GM19239 (cell line): ENCODE measurements at places on chromosomes 13 and 19.

DNA sequence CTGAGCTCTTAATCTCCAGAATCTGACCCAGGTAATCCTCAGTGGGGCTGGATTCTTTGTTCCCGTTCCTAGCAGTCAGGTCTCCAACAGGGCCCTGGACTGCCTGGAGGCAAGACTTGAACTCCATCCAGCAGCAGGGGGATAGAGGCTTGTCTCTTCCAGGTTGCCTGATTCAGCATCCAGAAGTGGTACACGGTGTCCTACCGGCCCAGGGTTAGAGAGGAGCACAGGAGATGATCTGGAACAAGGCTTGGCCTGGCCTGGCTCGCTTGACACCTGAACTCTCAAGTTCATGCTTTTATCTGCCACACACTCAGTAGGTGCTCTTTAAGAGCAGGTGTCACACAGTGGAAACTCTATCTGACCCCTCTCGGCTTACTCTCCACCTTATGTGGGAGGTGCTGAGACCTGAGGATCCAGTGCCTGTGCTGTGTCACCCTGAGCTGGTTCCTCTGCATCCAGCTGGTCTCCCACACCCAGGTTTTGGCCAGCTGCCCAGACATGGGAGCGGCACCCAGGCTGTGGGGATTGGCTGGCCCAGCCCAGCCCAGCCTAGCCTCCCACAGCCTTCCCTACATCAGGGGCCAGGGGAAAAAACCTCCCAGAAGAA lies at the start of gene CYP4F3:
Gene CYP4F3, plus strand, starts transcription at position 604 of the 610 bp plus-strand sequence. CDS start 519 bp downstream, outside the sequence.
- DNase-seq, result no peak

- DNase-seq, result peak; percentile 69
These were observed 3.1 kb upstream of the CTXN1 start for GRCh38 chr19:7928741-7929701.

GRCh38 chr19:12156223-12157058 lies at the start of gene ZNF625:
Gene ZNF625 (minus strand): TSS chr19:12156734. CDS start chr19:12156558, 176 bp downstream.
- DNase-seq, result peak; percentile 69

DNA sequence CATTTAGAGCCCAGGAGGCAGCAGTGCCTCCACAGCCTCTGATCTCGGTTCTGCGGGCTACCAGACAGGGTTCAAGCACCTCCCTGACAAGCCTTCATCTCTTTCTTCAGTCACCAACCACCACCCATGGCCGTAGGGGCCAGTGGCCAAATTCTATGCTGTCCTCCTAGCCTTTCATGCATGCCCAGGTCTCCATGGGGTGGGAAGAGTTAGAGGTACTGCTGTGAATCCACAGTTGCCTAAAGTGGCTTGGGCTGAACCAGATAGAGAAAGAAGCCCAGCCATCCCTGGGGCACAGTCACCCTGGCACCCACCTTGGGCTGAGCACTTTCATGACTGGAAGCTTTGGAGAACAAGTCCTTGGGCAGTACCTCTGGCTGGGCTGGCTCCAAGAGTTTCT lies 97.4 kb downstream of the ZDHHC20 start:
- no peak for DNase-seq

DNA sequence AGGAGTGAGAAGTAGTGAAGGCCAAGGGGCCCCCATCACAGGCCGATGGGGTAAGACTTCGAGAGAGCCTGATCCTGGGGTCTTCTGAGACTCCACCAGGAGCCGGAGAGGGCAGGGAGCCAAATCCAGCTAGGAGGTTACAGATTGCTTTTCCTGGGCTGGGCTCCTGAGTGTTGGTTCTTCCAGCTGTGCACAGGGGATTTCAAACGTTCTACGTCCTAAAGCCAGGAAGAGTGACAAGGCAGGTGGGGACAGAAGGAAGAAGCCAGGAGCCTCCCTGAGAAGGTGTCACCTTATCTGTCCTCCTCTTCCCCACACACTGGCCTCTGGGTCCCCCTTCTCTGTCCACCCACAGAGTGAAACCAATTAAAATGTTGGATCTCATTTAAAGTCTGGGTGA lies 16.1 kb upstream of the TPRX2 start:
- DNase-seq, result no peak

- no peak for DNase-seq
These were observed 412.2 kb upstream of the KLHL1 start for GRCh38 chr13:70520275-70521036.

DNA sequence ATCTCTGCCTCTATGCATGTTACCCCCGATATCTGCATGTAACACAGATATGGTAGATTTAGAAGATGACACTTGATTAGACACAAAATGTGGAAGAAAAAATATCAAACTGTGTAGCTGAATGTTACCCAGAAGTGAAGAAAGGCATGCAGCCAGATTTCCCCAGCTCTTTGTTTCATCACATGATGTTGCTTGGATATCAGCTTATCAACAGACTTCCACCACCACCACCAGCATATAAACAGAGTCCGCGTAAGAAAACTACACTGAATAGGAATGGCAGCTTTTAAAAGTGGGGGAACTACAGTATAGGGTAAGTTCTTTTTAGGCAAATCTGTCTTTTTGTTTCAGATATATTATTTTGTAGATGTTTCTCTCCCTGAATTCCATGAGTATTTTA lies at the start of gene FAM216B:
Gene FAM216B, plus strand, starts transcription at position 233 of the 400 bp plus-strand sequence. CDS start 2,484 bp downstream, outside the sequence.
- no peak for DNase-seq
